ENCODE measurements at places on chromosomes 3 and 15.

- no peak for DNase-seq
These were observed 2.7 kb upstream of the MAPK6 start for GRCh38 chr15:52016316-52016715.

- DNase-seq, result peak; percentile 27
These were observed 363 bp downstream of the GTF2E1 start for GRCh38 chr3:120742849-120743365.

GRCh38 chr3:161800985-161801559 is 304.5 kb downstream of the OTOL1 start:
- DNase-seq, result no peak

- peak; percentile 63 for DNase-seq
These were observed 37.3 kb downstream of the ANP32A start for GRCh38 chr15:68783226-68784058.

DNA sequence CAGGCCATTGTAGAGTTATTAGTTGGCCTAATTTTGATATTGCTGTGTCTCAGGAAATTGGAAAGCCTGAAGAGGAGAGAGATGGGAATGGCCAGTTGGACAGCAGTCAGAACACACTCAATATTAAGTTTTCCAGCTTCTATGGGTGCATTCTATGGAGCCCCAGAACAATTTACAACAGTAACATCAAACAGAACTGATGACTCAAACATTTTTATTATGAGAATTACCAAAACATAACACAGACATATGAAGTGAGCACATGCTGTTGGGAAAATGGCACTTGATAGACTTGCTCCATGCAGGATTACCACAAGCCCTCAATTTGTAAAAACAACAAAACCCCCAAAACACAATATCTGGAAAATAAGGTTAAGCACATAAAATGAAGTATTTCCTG is 104.3 kb downstream of the GADL1 start:
- no peak for DNase-seq

GRCh38 chr15:67821784-67822440 is 3.4 kb upstream of the SKOR1 start:
- no peak for DNase-seq

- no peak for DNase-seq
These were observed 72.3 kb downstream of the PIAS1 start for GRCh38 chr15:68126396-68126795.

DNA sequence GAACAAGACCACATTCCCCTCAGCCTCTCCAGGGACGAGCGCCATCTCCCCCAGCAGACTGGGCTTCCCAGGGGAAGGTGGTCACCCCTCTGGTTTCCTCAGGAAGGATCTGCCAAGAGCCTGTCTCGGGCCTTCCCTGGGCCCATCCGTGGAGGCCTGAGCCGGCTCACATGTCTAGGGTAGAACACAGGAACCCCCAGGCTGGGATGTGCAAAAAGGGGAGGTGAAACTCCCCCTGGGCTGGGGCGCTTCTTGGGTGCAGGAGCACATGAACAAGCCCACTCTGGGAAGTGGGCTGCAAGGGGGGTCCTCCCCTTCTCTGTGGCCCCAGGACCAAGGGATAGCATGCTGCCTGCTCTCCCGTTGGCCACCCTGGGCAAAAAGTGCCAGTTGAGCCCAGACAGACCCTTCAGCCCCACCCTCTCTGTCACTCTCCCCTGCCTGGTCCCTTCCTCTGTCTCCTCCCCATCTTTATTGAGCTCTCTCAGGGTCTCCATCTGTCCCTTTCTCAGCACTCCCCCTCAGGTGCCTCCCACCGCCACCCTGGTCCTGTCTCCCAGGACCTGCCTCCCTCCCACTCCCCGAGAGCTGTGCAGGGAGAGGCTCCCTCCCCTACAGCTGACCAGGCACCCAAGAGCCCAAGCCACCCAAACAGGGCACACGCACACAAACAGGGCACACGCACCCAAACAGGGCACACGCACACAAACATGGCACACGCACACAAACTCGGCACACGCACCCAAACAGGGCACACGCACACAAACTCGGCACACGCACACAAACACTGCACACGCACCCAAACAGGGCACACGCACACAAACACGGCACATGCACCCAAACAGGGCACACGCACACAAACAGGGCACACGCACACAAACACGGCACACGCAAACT is 864 bp downstream of the SEMA3G start:
- no peak for DNase-seq

DNA sequence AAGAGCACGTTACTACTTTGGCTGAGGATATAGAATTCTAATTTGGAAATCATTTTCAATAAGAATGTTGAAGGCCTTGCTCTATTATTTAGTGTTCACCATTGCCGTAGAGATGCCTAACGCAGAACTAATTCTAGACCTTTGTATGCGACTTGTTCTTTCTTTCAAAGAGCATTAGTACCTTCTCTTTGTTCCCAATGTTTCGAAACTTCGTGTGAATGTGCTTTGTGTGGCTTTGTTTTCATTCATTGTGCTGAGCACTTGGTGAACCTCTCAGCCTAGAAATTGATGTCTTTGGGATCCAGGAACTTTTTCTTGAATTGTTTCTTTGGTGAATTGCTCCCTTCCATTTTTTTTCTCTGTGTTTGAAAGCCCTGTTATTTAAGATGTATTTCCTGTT is 19.8 kb upstream of the PCSK6 start:
- no peak for DNase-seq

GRCh38 chr3:12483872-12484197 is 445 bp upstream of the TSEN2 start:
- DNase-seq, result no peak

DNA sequence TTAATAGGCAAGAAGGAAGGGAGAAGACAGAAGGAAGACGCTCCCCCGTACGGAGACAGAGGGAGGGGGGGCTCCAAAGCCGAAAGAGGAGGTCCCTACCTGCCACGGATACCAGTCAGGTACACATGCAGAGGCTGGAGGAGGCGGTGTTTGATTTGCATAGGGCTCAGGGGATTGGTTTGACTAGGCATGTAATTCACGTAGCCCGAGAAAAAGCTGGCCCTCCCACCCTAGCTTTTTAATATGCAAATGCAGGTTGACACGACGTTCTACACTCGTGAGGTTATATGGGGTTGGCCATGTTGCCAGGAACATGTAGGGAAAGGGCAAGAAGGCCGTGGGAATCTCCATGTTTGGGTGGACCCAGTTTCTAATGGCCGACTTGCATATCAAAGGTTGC is 29.8 kb downstream of the ZNF592 start:
- DNase-seq, result no peak

DNA sequence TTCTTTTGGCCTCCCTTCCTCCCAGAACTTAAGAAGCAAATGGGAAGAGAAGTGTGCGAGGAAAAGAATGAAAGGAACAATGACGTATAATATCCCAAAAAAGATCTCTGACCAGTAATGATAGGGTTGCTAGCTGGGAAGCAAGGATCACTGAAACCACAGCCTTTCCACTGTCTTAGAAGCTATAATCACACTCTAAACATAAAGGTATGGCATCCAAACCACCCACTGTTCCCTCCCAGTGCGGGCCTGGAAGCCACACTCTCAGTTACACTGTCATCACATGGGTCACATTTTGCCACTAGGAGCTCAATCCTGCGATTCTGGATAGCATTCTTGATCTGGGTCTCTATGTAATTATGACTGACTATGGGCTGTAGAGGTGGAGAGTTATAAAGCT is 131.6 kb upstream of the HACD2 start:
- no peak for DNase-seq

- no peak for DNase-seq
These were observed 316.9 kb upstream of the UMPS start for GRCh38 chr3:124413393-124413792.

DNA sequence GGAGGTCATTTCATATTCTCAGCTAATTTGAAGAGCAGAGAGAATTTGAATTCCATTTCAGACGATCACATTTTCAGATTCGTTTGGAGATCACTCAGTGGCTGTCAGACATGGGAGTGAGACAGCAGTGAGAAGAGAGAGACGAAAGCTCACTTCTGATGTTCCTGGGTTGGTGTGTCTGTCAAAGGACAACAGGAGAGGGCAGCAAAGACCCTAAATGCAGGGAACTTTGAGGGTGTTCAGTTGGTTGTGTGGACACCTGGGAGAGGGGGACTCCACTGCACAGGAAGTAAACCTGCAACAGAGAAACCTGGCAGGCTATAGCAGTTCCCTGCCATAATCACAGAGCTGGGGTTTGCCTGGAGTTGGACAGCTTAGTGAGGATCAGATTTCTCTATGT is 675.1 kb downstream of the SQOR start:
- no peak for DNase-seq

DNA sequence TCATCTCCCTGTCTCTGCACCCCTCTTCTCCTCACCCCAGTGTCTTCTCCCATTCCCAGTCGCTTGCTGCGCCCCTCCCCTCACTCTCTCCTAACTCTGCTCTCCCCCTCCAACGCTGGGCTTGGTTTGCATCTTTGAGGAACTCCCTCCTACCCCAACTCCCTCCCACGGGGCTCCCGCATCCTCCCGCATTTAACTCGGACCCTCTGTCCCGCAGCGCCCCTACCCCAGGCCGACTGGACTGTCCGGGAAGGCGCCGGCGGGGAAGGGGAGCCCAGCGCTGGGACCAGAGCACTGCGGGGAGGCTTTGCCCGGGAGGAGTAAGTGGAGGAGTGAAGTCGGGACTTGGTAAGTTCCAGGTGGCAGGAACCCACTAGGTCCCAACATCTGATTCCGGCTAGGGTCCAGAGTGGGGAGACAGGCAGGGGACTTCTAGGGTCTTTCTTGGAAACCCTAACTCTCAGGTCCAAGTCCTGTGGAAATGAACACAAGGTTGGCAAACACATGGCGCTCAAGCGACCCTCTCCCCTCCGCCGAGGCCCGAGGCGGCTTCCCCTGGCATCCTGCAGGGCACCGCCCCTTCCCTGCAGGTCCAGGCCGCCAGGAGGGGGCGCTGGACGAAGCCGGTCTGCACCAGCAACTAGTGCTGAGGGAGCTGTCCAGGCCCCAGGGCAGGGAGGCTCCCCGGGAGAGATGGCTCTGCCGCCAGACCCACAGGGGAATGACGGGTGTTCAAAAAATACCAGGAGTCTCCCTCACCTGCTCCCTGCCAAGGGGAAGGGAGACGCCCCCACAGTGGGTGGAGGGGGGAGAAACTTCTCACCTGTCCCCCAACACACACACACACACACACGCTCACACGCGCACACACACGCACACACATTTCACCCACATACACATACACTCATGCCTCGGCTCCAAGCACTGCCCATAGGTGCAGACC is 53.2 kb downstream of the LHFPL4 start:
- peak; percentile 71 for DNase-seq

GRCh38 chr3:71752831-71753700 is 589 bp upstream of the GPR27 start:
- DNase-seq, result no peak

- DNase-seq, result peak; percentile 29
These were observed 160.2 kb upstream of the TBL1XR1 start for GRCh38 chr3:177357352-177358090.

- no peak for DNase-seq
These were observed 131.4 kb downstream of the THRB start for GRCh38 chr3:24363242-24363641.

DNA sequence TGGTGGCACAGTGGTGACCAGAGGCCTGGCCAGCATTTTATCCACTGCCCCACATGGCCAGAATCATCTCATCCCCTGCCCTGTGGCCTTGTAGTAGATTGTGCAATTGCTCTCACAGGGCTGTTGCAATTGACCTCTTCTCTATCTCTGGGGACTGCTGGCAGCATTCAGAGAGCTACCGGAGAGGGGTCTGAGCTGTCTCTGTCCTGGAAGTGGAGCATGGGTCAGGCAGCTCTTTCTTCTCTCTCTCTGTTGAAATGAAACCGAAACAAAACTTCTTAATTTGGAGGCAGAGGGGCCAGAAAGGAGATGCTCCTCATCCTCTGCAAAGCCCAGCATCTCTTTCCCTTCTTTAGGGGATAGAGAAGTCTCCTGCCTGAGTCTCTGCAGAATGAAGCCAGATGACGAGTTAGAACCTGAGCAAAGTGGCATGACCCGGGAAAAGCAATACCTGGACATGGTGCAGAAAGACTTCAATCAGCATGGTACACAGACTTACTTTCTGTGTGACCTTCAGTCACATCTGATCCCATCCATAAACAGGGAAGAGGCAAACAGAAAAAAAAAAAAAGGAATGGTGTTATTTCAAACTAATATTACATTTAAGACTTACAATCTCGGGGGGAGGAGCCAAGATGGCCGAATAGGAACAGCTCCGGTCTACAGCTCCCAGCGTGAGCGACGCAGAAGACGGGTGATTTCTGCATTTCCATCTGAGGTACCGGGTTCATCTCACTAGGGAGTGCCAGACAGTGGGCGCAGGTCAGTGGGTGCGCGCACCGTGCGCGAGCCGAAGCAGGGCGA is 144.5 kb upstream of the BCL6 start:
- DNase-seq, result no peak

DNA sequence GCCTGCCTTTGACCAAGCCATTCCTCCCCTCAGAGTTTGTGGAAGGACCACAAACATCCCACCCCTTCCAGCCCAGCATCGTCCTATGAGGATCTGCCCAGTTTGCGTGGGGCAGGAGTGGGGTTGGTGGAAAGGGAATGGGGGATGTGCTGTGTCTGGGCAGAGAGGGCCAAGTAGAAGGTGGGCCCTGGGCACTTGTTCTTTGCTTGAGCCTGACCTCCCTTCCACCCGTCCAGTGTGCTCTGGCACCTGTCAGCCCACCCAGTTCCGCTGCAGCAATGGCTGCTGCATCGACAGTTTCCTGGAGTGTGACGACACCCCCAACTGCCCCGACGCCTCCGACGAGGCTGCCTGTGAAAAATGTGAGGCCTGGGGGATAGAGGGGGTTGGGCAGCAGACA is 10.3 kb downstream of the SPINT1 start:
- DNase-seq, result no peak

GRCh38 chr3:5191555-5192304 is 4.2 kb downstream of the EDEM1 start:
- DNase-seq, result no peak

DNA sequence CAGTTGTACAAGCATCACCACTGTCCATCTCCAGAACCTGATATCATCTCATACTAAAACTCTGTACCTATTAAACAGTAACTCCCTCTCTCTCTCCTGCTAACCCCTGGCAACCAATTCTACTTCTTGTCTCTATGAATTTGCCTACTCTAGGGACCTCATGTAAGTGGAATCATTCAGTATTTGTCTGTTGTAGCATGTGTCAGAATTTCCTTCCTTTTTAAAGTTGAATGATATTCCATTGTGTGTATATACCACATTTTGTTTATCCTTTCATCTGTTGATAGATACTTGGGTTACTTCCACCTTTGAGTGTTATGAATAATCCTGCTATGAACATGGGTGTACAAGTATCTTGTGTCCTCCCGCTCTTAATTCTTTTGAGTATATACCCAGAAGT is 16.6 kb downstream of the ZNF592 start:
- DNase-seq, result no peak

GRCh38 chr3:146374146-146374545 is 95.2 kb downstream of the PLSCR2 start:
- DNase-seq, result no peak
